ENCODE measurements at places on chromosomes 3 and 15.

DNA sequence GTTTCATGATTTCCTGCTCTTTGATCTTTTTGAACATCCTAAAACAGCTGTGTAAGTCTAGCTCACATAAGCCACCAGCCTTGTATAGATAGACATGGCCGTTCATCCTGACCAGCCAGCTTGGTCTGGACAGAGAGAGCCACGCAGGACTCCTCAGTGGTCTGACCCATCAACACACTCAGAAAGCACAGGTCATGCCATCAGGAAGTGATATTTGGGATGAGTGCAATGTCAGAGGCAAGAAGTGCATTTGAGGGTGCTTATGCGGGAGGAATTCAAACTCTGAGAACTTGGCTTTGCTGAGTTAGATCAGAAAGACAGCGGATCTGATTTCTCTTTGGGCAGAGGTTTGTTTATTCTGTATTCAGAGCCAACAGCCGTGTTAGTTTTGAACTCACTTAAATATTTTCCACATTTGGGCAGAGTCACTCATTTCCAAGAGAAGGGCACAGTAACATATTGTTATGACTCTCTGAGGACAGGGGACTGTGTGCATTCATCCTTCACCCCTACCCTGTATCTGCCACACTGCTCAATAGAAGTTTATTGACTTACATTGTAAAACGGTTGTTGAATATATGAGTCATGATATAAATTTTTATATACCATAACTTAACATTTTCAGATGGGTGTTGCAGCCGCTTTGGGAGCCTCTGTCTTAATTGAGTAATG, 225.3 kb upstream of the LYSMD4 start:
- DNase-seq: no peak

DNA sequence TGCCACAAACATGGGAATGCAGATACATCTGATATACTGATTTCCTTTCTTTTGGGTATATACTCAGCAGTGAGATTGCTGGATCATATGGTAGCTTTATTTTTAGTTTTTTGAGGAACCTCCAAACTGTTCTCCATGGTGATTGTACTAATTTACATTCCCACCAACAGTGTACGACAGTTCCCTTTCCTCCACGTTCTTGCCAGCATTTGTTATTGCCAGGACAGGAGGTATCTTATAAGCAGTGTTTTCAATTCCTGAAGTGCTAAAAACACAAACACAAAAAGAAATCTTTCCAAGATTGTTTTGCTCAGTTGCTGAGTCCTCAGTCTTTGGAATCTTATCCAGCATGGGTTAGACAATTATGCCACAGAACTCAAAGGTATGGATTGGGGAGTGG, 13.5 kb downstream of the GTF2E1 start:
- no peak for DNase-seq

- DNase-seq: no peak
Observed at GRCh38 chr3:9037144-9037711, 74.0 kb upstream of the RAD18 start.

- DNase-seq: no peak
Observed at GRCh38 chr3:174541708-174542315, 317.3 kb upstream of the NAALADL2 start.

DNA sequence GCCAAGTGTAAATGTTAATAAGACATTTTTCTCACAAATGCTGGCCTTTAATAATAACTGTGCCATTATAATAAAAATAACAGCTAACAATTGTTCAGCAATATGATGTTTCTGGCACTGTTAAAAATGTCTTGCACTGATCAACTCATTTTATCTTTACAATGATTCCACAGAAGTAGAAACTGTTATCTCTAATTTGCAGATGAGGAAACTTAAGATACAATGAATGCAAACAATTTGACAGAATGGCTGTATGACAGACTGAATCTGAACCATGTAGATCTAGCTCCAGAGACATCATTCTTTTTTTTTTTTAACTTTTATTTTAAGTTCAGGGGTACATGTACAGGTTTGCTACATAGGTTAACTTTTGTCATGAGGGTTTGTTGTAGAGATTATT, 755.0 kb downstream of the TBL1XR1 start:
- DNase-seq: no peak

GRCh38 chr3:98599647-98600411, 6.4 kb upstream of the CPOX start:
- no peak for DNase-seq

DNA sequence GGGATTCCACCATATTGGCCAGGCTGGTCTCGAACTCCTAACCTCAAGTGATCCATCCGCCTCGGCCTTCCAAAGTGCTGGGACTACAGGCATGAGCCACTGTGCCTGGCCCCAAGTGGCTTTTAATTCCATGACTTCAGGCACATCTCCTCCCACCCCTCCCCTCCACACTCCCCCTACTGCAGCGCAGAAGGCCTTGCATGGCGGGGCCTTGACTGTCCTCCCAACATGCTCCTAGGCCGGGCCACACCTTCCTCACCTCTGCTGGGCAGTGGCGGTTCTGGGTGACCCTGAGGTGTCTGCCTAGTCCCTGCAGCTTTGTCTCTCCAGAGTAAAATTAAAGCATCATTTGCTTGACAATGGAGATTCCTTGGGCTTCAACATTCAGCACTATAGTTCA, 6.9 kb downstream of the LYSMD4 start:
- no peak for DNase-seq

DNA sequence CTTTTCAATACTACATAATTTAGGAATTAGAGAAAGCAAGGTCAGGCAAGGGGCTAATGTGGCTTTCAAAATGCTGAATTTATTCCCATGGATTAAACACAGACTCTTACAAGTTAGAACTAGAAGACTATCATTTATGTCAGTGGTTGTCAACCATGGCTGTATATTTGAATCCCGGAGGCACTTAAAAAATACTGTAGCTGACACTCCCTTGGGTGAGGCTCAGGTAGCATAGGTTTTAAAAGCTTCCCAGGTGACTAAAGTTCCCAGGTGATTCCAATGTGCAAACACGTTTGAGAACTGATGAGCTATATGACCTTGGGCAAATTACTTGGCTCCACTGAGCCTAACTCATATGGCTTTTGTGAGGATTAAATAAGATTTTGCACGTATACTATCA, 29.6 kb downstream of the AAGAB start:
- no peak for DNase-seq

- DNase-seq: no peak
Observed at GRCh38 chr15:91537856-91538255, 315.7 kb upstream of the SLCO3A1 start.

- DNase-seq: no peak
Observed at GRCh38 chr3:26422415-26422814, 200.2 kb upstream of the LRRC3B start.

GRCh38 chr15:80211976-80212375, 40.0 kb downstream of the CTXND1 start:
- no peak for DNase-seq

- DNase-seq: no peak
Observed at GRCh38 chr3:191301782-191302411, 27.3 kb upstream of the CCDC50 start.

DNA sequence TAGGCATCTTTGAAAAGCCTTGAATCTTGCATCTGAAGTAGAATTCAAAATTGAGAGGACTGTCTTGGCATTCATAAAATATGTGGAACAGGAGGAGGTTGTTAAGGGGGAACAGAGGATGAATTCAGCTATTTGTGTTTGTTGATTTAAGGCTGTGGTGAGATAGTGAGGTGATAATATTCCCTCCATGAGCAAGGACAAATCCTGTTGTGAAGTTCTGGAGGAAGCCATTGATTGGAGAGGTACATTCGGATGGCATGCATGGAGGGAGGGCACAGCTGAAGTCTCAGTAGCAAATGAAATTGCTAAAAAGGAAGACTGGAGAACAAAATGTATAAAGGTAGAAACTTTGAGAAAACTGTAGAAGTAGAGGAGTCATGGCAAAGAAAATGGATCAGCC, 443.8 kb downstream of the NLGN1 start:
- no peak for DNase-seq

GRCh38 chr3:106299300-106300098, 430.7 kb upstream of the CBLB start:
- no peak for DNase-seq

- no peak for DNase-seq
Observed at GRCh38 chr15:34154725-34155204, 52.9 kb downstream of the PGBD4 start.

DNA sequence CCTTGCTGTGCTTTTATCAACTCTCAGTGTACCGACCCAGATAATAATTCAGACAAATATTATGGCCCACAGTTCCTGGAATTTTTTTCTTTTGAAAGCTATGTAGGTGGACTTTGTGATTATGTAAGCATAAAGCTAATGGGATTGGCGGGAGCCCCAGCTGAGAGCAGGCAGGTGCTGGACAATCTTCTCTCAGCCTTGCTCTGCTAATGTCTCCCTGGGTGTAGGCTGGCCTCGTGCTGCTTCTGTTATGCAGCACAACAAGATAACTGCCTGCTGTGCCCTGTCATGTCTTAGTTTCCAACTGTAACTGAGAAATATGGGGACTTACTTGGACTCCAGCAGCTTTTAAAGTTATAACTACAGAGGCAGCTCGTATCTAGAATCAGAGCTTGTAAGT, 415.0 kb downstream of the PDCD6IP start:
- no peak for DNase-seq

DNA sequence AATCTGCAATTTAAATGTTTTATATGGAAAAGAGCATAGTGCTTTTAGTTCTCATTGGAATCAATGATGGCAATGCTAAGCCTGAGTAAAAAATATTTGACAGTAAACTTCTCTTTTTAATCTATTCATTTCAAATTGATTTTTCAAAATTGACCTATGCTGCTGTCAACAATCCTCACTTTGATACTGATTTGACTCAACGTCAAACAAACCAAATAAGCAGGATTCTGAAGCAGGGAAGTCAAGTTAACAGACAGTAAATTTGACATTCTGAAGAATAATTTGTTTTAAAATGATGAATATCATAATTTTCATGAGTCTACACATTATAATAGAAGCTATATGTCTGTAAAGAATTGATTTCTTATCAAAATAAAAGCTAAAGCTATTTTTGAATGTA, 1053.1 kb downstream of the DIPK2A start:
- DNase-seq: no peak

- no peak for DNase-seq
Observed at GRCh38 chr15:38707802-38708671, 143.4 kb upstream of the RASGRP1 start.

DNA sequence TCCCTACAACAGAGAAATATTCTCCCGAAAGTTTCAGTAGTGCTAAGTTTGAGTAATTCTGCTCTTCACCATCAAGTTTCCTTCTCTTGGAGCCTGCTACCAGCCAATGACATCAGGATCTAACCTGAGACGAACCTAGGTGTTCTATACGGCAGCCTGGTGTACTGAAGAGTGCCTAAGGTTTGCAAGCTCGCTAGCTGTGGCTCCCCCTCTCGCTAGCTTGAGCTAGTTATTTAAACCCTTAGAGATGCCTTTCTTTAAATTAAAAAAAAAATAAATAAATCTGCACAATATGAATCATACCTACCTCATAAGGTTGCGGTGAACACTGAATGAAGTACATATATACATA, 1.4 kb upstream of the COL8A1 start:
- peak; percentile 56 for DNase-seq

DNA sequence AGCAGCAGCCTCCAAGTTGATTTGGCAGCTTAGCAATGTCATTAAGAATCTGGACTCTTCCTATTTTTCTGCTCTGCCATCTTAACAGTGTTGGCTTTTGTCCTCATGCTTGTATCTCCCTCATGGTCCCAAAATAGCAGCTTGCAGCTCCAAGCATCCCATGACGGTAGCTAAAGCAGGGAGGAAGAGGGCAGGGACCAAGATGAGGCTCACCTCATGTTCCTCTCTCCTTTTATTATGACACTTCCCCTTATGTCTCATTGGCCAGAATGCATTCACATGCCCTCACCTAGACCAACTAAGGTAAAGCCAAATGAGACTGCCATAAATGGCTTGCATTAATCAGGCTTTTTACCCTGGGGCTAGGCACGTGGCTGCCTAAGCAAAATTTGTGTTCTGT, 382.4 kb downstream of the SHQ1 start:
- DNase-seq: no peak

- DNase-seq: no peak
Observed at GRCh38 chr3:56748663-56749231, 53.0 kb downstream of the ARHGEF3 start.

- no peak for DNase-seq
Observed at GRCh38 chr3:50274371-50275104, 4.3 kb upstream of the LSMEM2 start.

DNA sequence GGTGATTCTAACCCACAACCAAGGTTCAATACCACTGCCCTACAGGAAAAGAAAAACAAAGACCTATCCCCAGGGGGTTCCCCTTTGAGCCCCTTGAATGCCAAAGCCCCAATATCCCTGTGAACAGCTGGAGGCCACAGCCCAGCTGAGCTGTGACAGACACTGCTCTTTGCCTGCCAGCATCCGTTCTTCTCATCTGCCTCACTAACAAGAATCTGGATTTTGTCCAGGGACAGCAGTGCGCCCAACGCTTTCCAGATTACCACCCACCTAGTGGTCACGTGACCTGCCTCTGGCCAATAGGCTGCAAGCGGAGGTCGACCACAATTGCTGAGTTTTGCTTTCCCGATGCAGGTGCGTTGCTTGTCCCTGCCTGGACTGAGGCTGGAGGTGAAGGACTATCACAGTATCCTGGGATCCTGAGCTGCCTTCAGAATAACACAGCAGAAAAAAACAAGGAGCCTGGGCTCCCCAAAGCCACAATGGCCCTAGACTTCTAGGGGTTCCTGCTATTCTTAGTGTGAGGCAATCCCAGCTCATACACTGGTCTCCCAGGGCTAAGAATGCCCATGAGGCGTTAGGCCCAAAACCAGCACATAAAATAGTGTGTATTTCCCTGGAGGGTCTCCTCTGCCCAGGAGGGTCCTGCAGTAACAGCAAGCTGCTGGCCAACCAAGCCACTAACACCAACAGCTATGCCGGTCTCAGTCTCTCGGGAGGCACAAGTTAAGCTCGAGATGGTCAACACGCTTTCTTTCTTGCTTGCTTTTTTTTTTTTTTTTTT, 13.8 kb downstream of the BDH1 start:
- DNase-seq: no peak
